Mesothelial cell of epicardium (in vitro differentiated cells): ENCODE measurements at places on chromosomes 16 and 17. TPM values are rescaled to one million over a fixed set of nuclear protein-coding genes. Genes with fewer than 3 reads are reported as not detected.

Gene RHBDF1
- 73.5 to 81.2 TPM (median 73.5 TPM) in 3 replicates for total RNA-seq

Gene MMP28
- total RNA-seq: 0.34 to 0.86 TPM in 2 of 3 replicates, not detected in the other

Gene CFAP20
- total RNA-seq: 39.6 to 41.6 TPM (median 41.4 TPM) in 3 replicates

Gene SLC25A11
- total RNA-seq: 52.5 to 54.2 TPM (median 53.9 TPM) in 3 replicates

Gene FSCN2
- 13.0 to 17.3 TPM (median 13.3 TPM) in 3 replicates for total RNA-seq
